Right forelimb (tissue), 1 donor: ENCODE measurements at places on chromosomes 3 and 15.

DNA sequence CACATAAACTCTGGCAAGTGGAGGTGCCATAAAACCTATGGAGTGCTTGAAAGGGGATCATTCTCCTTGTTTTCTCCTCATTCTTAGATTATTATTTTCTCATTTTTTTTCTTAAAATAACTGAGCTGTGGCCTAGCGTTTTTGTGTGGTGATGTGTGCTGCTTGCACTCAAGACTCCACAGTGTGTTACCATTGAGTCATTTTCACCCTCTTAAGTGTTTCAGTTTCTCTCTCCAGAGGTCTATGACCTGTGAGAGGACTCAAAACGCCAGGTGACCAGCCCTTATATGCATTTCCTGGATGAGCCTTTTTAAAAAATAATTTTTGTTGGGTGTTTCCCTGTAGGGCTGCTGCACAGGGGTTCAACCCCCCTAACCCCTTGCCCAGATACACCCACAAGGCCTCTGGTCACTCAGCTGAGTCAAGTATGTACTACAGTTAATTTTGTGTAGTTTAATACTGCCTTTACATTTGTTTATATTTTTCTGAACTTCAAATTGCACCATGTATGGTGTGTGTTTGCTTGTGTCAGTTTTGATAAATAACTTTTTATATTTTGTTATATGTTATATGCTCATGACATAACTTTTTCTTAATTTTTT is 15.4 kb upstream of the BTLA start:
- no peak for DNase-seq

GRCh38 chr15:67179411-67179995 is 75.0 kb downstream of the AAGAB start:
- DNase-seq, result no peak

DNA sequence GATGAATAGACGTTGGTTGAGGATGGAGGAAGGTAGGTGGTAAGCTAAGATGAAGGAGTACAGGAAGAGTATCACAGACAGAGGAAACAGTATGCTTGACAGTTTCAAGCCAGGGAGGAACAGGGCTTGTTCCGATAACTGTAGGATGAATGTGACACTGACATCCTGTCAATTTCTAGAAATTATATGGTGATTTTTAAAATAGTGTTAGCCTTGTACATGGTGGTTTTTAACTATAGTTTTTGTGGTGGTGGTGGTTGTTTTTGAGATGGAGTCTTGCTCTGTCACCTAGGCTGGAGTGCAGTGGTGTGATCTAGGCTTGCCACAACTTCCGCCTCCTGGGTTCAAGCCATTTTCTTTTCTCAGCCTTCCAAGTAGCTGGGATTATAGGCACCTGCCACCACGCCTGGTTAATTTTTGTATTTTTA is 92.8 kb downstream of the FNDC3B start:
- no peak for DNase-seq

GRCh38 chr3:19093084-19093483 is 55.2 kb upstream of the KCNH8 start:
- no peak for DNase-seq

- no peak for DNase-seq
Observed at GRCh38 chr3:49912881-49913281, 9.2 kb upstream of the MST1R start.

DNA sequence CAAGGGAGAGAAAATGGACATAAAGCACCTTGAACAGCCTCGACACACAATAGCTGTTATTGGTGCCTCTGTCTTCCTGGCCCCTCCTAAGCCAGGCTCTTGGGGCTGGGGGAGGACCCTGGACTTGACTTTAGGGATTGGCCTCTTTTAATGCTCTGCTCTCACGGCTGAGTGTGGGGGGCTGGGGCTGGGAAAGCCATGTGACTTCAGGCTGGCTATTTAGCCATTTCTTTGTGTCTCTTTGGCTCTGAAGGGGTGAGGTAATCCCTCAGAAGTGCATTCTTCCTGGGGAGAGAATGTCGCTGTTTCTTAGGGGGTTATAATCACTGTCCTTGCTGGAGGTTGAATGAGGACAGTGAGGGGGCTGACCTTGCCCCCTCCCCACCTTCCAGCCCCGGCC is 26.2 kb downstream of the MAGEF1 start:
- DNase-seq, result no peak
